ENCODE measurements at places on chromosomes 6 and 20. TPM values are rescaled to one million over a fixed set of nuclear protein-coding genes. Genes with fewer than 3 reads are reported as not detected.

DNA sequence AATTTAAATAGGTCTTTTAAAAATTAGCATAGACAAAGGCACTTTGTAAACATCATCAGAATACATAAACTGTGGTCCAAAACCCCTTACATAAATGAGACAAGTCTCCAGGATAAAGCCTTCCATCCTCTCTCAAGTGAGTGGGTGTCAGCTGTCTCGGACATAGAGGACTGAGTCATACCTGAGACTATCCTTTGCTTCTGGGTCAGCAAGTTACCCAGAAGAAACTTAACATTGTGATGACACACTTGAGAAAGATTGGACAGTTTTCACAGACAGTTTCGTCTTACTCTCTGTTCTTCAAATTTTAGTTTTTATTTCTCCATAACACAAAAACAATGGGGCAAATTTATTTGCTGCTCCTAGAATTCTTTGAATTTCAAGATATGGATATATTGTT lies 838.0 kb downstream of the DHX35 start:
- no peak for DNase-seq

DEFB115 gene
- not detected for total RNA-seq

RFX6 gene
- not detected for total RNA-seq

SMOC2 gene
- 2.6 TPM for total RNA-seq

NOTCH4 gene
- 88.2 TPM for total RNA-seq

GRCh38 chr20:6663751-6664388 lies 103.6 kb upstream of the BMP2 start:
- DNase-seq: no peak

EEF1A2 gene
- 0.61 TPM for total RNA-seq

DNA sequence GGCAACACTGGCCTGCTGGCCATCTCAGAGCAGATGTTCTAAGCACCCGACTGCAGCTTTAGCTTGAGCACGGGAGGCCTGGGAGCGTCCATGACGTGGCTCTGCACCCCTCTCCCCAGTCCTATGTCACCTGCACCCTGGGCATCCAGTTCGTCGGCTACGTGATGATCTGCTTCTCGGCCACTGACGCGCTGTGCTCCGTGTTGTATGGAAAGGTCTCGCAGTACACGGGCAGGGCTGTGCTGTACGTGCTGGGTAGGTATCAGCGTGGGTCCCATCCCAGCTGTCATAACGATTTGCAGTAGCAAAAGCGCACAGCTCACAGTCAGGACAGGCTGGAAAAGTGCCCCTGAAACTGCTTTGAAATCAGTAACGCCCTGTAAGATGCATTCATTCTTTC lies 14.7 kb downstream of the UNC93A start:
- DNase-seq: no peak

PAX1 gene
- 0.69 TPM for total RNA-seq

GRCh38 chr20:31822421-31823330 lies 3.5 kb downstream of the MYLK2 start:
- DNase-seq: peak; percentile 90

DNA sequence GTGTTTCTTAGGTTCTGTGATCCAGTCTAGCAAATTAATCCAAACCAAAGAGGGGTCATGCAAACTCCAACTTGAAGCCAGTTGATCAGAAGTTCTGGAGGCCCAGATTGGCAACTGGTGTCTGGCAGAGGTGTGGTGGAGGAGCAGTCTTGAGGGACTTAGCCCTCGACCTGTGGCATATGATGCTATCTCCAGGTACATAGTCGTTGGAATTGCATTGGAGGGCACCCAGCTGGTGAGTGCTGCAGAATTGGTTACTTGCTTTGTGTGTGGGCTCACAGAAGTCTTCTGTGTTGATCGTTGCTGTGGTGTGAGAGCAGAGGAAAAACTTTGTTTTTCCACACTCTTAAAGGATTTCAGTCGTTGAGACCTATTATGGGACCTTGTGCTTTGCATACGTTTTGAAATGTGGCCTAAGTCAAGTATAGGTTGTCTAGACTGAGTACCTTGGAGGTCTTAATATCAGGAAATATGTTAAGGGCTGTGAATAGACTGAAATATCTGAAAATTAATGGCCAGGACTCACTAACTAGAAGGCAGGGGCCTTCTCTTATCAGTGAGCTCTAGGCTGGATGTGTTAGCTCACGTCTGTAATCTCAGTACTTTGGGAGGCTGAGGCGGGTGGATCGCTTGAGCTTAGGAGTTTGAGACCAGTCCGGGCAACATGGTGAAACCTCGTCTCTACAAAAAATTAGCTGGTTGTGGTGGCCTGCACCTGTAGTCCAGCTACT lies 7.8 kb downstream of the PANK2 start:
- DNase-seq: no peak

DNA sequence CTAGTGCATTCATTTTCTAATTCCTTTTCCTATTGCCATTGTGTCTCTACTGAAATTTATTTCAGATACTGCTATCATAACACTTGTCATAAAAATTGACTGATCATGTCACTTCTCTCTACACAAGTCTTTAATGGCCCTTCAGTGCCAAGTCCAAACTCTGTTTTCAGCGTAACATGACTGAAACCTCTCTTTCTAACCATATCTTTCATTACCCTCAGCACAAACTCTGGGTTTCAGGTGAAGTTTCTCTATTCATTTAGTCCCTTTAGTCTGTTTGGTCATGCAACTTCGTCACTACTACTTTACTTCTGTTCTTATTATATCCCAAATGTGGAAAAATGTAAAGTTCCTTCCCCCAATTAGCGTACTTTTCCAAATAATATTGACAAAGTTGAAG lies 234.9 kb downstream of the OGFRL1 start:
- no peak for DNase-seq

SLC26A8 gene
- total RNA-seq: 1.5 TPM

ARFGEF3 gene
- 24.2 TPM for total RNA-seq

DNAH8 gene
- 0.20 TPM for total RNA-seq

LY6G6D gene
- not detected for total RNA-seq

DNA sequence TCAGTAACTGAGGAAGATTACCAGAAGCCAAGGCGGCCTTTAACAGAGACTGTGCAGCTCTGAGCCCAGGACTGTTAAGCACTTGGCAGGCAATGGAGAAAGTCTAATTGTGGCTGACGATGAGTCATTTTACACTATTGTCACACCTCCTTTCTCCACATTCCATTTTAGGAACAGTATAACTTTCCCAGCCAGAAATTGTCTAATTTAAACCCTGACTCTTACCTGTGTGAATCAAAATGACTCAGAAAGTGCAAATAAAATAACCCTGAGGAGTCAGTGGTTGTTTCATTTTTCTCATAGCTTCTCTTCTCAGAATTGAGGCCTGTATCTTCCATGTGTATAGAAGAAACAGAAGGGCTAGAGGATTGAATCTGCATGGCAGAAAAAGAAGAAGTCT lies 40.0 kb upstream of the OPN5 start:
- no peak for DNase-seq

DNA sequence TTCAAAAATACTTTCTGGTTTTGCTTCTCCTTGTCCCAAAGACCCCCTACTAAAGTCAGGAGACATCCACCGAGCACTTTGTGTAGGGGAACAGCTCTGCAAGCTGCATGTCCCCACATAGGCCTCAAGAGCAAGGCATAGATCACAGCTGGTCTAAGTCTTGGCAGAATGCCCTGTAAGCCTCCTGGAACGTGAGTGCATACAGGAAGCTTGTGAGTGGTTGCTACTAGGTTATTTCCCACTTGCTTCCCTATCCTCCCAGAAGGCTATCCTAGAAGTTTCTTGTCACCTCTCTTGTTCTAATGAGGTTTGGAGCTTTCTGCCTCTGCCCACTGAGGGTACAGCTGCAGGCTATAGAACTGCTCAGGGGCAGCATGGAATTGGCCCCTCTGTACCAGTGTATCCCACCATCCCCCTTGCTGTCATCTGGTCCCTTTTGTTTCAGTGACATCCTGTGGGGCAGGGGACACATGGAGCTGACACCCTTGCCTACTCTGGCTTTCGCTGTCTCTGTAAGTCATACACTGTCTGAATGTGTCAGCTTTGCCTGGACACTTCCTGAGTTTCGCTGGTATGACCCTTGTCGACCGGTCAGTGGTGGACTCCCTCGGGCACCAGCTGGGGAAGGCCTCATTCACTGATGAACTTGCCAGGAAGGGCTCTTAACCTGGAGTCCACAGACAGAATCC lies 35.6 kb upstream of the KCNK16 start:
- DNase-seq: peak; percentile 59

PRDM13 gene
- total RNA-seq: not detected

LINC00237 gene
- not detected for total RNA-seq

DNA sequence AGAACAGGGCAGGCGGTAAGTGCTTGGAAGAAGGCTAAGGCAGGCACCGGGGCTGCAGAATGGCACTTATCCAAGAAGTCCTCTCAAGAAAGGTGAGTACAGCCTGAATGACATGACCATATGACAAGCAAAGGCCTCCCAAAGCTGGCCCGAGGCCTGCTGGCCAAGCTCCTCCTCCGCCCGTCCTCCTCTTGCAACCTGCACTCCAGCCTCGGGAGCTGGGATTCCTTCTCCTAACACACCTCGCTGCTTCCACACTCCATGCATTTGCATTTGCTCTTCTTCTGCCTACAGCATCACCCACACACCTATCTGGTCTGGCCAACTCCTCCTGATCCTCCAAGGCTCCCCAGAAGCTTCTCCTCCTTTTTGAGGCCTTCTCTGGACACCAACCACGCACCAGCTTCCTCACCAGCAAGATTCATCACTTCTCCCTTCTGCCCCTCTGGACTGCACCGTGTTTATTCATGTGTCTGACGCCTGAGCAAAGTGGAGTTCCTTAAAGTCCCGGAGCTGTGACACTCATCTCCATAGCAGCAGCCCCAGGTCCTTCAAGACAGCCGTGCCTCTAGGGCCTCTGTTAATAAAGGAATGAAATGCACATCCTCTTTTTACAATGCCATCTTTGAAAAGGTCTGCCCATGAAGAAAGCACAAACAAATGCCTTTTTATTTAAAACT lies 32.3 kb downstream of the CNKSR3 start:
- DNase-seq: peak; percentile 76

DNA sequence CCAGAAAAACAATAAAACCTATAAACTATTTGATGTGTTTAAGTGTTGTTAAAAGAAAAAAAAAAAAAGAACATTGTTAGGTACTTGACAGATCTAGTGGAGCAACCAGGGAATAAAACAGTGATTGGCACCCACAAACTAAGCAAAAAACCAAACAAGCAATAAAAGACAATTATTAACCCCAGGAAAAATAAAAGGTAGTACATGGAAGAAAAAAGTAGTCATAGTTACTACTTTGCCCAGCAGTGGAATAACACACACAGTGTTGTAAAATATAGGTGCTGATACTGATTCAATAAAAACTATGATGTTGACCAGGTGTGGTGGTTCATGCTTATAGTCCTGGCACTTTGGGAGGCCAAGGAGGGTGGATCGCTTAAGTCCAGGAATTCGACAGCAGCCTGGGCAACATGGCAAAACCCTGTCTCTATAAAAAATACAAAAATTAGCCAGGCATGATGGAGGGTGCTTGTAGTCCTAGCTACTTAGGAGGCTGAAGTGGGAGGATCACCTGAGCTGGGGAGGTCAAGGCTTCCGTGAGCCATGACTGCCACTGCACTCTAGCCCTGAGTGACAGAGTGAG lies 43.9 kb downstream of the PIGU start:
- DNase-seq: no peak

DNA sequence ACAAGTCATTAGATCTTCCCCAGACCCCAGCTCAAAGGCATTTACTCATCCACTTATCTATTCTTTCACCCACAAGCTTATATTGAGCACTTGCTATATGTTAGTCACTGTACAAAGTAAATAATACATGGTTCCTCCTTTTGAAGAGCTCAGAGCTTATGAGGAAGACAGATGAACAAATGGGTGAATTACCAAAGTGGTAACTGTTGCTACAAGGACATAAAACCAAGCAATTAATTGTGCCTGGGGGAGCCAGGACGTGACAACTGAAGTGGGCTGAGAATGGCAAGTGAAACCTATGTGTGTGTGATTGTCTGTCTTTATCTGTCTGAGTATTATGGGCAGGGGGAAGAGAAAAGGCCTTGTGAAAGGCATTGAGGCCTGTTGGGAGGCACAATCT lies 45.6 kb upstream of the AKIRIN2 start:
- DNase-seq: no peak

GRCh38 chr6:116528780-116529179 lies 16.7 kb downstream of the TRAPPC3L start:
- DNase-seq: no peak

DNA sequence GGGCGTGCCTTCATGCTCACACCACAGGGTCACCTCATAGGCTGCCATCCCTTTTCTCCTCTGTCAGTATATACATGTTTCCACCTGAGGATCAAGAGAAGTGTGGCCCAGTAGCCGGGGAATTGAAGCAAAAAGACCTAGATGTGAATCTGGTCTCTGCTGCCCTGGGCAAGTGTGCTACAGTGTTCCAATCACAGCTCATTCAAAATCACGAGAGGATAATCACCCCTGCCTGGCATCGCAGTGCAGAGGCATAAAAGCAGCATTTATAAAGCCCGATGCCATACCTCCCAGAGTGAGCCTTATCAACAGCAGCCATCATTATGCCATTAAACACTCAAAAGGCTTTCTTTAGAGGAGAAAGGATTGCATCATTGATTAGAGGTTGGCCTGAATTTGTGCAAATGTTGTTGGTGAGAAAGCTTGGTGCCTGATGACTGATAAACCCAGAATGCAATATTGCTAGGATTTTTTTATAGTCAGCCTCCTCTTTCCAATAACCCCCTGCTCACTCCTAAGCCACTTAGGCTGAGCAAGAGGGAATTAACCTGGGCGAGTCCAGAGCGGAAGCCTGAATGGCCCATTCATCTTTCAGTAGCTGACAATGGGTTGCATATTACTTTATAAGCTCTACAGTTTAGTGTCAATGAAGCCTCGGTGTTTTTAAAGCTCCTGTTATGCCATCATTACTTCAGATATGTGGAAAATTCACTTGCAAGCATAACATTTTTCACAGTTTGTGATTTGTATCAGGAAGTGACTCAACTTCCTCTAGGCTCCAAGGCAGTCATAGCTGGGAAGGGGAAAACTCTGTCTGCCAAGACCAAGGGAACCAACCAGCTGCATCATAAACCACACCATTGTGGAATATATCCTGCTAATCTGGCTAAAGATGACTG lies 92.5 kb upstream of the NXT1 start:
- DNase-seq: no peak

DNA sequence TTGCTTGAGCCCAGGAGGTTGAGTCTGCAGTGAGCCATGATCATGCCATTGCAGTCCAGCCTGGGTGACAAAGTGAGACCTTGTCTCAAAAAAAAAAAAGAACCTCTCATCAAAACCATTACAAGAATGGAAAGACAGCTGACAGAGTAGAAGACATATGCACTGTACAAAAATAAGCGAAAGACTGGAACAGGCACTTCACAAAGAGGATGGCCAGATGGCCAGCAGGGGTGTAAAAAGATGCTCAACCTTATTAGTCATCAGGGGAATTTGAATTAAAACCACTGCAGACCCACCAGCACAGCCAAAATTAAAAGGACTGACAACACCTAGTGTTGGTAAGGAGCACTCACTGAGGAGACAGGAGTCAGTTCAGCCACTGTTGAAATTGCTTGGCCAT lies 13.5 kb upstream of the TAF4 start:
- no peak for DNase-seq

- no peak for DNase-seq
Observed at GRCh38 chr6:80608881-80609280, 502.4 kb downstream of the BCKDHB start.

TMC2 gene
- not detected for total RNA-seq

- DNase-seq: no peak
Observed at GRCh38 chr6:150638765-150639164, 39.1 kb downstream of the PLEKHG1 start.

GRCh38 chr20:63343460-63344445 lies 17.4 kb downstream of the CHRNA4 start:
- DNase-seq: peak; percentile 79

- DNase-seq: no peak
Observed at GRCh38 chr6:125714441-125715090, 34.9 kb upstream of the HEY2 start.

E2F1 gene
- total RNA-seq: 5.5 TPM

SLC24A3 gene
- total RNA-seq: 10.8 TPM

RBM24 gene
- not detected for total RNA-seq
